CD4-positive, alpha-beta T cell treated with Interleukin-15 for 4 hours (primary cell): ENCODE measurements at places on chromosomes 3 and 15.

GRCh38 chr3:46378426-46378942, 7.7 kb downstream of the CCR5 start:
- DNase-seq = peak; percentile 64

DNA sequence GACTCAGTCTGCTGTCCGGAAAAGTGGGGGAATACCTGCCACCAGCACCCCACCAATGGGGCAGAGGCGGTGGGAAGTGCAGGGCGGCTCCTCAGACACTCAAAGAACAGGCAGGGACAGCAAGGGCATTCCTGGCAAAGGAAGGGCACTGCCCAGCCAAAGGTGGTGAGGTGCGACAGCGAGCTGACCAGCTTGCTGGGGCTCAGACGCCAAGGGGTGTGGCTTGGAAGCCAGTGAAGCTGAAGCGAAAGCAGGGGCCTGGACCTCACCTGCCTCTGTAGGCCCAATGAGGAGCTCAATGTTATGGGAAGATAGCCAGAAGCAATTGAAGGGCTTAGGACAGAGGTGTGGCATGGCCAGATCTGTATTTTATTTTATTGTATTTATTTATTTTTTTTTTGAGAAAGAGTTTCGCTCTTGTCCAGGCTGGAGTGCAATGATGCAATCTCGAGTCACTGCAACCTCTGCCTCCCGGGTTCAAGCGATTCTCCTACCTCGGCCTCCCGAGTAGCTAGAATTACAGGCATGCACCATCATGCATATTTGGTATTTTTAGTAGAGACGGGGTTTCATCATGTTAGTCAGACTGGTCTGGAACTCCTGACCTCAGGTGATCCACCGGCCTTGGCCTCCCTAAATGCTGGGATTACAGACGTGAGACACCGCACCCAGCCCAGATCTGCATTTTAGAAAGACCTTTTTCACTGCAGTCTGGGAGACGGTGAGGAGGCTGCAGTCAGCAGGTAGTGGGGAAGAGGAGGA, 4.4 kb upstream of the LMAN1L start:
- DNase-seq = no peak

DNA sequence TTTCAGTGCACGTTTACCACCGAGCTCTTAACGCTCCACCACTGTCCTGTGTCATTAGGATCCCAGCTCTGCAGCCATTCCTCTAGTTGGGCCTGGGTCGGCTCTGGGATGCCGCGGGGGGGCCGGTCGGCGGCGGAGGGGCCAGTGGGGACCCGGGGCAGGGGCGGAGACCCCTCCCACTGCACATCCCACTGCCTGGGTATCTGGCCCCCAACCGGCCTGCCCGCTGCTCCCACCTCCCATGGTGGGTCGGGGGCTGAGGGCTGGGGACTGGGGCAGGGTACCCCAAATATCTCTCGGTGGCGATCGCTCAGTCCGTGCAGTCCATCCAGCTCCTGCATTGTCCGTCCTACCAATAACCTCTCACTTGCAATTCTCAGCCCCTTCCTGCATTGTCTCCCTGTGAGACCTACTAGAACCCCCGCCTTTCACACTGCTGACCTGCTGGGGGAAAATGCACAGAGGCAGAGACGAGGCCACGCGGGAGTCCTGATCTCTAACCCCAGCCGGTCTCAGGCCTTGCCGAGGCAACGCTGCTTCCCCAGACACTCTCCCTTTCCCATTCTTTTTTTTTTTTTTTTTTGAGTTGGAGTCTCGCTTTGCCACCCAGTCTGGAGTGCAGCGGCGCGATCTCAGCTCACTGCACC, 24.0 kb upstream of the MUC20 start:
- no peak for DNase-seq

- DNase-seq = no peak
These were observed 525.5 kb upstream of the BCHE start for GRCh38 chr3:166362698-166363097.

DNA sequence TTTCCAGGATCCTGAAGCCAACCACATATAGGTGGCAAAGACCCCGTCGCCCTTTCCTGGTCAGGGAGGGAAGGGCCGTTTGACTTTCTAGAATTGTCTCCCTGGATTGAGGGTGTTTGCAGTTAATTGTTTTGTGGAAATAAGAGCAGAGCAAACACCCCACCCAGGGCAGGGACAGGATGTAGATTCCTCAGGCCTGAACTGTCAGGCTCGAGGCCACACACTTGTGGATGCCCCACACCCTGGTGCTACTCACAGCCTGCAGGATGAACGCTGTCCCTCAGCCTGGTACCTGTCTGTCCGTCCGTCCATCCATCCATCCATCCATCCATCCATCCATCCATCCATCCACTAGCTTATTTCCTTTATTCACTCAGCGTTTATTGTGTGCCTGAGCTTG, 29.9 kb upstream of the FLNB start:
- no peak for DNase-seq

- no peak for DNase-seq
These were observed 69.8 kb upstream of the GCNT3 start for GRCh38 chr15:59541750-59542149.

DNA sequence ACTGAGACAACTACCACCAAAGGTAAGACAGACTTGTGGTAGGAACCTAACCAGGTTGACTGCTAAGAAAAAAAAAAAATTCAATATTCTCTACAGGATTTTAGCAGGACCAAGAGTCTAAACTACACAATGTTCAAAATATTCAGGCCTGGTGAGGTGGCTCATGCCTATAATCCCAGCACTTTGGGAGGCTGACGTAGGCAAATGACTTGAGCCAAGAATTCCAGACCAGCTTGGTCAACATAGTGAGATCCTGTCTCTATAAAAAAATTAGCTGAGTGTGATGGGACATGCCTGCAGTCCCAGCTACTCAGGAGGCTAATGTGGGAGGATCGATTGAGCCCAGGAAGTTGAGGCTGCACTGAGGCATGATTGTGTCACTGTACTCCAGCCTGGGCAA, 341.6 kb upstream of the WNT5A start:
- no peak for DNase-seq

DNA sequence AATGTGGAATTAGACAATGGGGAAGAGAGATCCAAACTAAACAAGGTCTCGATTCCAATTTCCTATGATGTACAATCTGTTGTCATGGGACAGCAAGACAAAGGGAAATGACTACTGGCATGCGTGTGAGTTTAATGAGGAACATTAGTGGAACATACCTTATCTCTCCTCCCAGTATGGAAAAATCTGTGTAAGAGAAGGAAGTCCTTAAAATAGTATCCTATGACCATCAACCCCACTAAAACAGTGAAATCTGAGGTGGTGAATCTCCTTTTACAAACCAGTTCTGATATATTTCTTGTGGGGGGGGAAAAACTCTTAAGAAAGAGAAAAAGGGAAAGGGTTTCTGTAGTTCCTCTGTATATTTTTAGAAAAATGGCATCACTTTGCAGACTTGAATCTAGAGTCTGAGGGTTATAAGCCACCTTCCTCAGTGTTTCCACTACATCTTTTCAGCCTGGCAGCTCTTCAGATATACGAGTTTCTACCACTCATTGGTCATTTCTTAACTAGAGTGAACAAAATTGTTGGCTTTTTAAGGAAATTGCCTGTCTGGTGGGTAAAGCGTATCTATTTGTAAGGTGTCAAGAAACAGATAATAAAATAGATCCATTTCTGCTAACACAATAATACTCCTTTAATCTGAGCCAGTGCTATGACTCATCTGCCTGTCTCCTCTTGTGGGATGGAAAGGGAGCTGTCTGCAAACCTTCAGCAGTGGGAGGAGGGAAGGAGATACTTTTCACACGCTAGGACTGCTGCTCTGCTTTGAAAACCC, 3.0 kb upstream of the TNFAIP8L3 start:
- no peak for DNase-seq

DNA sequence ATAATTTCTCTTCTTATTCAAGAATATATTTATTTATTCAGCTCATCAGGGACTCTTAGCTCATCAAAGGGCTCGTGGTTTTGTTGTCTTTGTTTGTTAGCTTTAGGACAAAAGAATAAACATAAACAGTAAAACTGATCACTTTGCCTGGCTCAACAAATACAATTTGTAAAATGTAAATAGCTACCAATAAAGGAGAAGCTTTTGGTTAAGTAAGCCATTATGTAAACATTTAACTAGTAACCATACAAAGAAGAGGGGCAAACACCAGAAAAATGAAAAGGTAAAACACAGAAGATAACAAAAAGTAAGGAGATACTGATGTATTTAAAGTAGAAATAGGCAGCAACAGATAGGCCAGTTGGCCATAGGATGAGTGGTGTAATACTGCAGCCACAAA, 761.7 kb downstream of the ROBO1 start:
- DNase-seq = no peak

- no peak for DNase-seq
These were observed 56.7 kb upstream of the RNF7 start for GRCh38 chr3:141681390-141681780.

DNA sequence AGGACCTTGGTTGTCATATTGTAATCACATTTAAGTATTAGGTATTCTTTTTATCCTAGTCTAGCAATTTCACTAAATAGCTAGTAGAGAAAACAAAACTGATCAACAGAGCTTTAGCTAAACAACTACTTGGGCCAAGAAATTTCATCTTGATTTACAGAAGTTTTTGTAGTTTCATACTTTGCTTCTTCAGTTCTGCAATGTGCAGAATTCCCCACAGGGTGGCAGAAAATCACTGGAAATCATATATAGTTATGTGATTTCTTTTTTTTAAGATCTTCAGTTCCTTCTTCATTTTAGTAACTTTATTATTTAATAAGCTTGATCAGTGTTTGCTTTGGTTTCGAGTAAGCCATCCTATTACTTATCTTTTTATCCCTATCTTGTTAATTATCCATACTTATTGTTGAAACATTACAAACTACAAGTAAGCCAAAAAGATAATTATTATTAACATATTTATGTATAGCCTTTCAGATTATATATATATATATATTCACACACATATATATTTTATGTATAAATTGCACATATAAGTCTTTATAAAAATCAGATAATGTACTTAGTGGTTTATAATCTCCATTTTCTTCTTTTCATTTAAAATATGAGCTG, 2.2 kb upstream of the BNIP2 start:
- peak; percentile 57 for DNase-seq

- no peak for DNase-seq
These were observed 212.5 kb downstream of the TCF12 start for GRCh38 chr15:57130956-57131355.

DNA sequence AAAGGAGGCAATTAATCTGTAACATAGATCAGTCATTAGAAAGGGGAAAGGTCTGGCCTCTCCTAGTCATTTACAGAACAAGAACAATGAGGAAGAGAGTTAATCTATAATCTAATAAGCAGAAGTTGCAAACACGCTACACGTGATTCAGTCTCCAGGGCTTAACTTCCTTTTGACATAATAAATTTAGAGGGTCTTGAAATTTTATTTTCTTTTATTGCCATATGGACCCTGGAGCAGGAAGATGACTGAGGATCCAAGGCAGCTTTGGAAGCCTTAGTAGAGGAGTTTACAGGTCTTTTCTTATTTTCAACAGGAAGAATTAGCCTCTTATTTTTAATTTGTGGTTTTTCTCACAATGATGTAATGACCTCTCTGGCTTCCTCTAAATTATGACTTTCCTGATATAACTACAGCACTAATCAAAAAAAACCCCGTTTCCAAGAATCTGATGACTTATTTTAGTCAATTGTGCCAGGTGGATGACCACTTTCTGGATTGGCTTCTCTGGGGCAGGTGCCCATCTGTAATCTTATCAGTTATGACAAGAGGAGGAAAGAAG, 32.2 kb downstream of the ADGRG7 start:
- no peak for DNase-seq

GRCh38 chr15:64809649-64810496, 15.6 kb downstream of the PIF1 start:
- DNase-seq = peak; percentile 67

DNA sequence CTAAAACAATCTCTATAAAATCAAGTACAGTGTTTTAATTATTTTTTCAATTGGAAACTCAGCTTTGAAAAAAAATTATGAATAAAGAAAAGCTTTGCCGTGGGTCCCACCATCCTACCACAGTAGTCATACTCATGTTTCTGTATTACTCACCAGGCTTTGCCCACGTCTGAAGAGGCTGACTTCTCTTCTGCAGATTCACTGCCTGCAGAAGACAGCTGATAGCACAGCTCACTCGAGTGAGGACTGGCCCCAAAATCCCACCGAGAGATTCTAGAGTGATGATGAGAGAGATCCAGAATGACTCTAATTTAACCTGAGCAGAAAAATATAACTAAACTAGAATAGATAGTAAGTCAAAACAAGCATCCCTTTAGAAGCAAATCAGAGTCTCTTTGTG, 11.9 kb downstream of the C2CD4B start:
- DNase-seq = no peak

- no peak for DNase-seq
These were observed 1001.3 kb downstream of the PLOD2 start for GRCh38 chr3:145159640-145160039.

DNA sequence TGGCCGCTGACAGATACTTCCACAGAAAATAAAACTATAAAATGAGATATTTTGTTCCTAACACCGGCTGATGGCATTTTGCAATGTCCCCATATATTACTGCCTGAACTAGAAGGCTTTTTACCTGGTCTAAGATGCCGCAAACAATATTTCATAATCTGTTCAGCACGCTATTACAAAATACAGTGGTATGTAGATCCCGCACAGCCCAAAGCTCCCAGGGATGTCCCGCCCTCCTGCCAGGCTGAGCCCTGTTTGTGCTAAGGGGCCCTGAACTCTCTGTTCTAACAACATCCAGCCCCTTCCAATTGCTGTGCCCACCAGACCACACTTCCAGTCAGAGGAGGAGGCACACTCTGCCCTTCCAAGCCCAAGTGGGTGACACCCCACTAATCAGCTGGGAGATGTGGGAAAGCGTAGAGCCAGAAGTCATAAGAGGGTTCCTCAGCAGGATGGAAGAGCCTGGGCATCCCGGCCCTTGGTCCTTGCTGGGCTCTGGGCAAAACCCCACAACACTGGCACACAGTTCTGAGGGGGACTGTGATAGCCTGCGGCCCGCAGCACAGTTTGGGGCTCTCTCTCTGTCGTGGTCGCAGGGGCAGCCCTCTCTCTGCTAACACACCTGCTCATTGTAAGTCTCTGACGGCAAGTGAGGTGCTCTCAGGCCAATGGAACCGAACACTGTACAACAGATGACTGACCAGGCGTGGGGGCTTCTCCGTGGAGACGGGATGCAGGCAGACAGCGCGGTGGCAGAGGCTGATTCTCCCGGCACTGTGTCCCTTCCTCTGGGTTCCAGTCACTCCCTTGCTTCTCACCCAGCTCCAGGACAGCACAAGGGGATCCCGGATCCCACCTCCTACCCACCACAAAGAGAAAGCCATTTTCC, 55.2 kb downstream of the PCSK6 start:
- no peak for DNase-seq

GRCh38 chr15:81054236-81054635, 53.5 kb downstream of the TLNRD1 start:
- DNase-seq = no peak

GRCh38 chr3:78049521-78049920, 1009.6 kb downstream of the ROBO2 start:
- DNase-seq = no peak

DNA sequence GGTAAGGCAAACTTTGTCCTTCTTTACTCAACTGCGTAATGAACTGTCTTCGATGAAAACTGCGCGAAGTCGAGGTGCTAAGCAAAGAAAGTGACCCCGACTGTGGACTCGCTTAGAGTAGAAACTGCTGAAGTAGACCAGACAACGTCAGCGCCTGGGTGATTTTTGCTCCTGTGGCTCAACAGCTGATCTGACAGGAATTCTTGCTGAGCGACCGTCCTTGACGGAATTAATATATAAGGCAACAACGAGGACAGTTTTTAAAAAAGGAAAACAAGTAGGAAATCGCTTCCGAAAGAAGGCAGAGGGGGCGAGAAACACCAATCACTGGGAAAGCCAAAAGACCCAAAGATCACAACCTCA, 541 bp downstream of the RPS27L start:
- peak; percentile 5 for DNase-seq

- no peak for DNase-seq
These were observed 19.2 kb upstream of the PLA2G4F start for GRCh38 chr15:42175671-42176070.
